ENCODE measurements at places on chromosomes 2 and 18. TPM values are rescaled to one million over a fixed set of nuclear protein-coding genes. Genes with fewer than 3 reads are reported as not detected.

DNA sequence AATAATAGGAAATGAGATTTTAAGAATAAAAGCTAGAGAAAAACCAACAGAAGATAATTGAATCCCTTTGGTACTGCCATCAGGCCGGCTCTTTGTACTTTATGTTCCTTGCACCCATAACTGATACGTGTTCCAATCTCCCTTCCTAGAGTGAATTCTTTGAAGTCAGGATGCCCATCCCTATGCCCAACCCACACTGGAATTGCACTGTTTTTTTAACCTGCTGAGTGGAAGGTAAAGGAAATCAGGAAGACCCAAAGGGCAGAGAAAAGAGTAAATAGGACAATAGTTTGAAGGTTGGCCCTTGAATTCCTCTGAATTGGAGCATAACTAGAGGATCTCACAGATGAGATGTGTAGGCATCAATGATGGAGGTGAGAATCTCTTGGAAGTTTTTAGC is 4.4 kb upstream of the ATG16L1 start:
- no peaks in the 10 kb centered on the region for H3K36me3 ChIP-seq
- H3K4me1 ChIP-seq: peaks cover 9% of the 10 kb centered on the region
- DNase-seq: no peak
- H3K27ac ChIP-seq: no peak overlapping the region
- no peaks in the 10 kb centered on the region for H3K27me3 ChIP-seq

DNA sequence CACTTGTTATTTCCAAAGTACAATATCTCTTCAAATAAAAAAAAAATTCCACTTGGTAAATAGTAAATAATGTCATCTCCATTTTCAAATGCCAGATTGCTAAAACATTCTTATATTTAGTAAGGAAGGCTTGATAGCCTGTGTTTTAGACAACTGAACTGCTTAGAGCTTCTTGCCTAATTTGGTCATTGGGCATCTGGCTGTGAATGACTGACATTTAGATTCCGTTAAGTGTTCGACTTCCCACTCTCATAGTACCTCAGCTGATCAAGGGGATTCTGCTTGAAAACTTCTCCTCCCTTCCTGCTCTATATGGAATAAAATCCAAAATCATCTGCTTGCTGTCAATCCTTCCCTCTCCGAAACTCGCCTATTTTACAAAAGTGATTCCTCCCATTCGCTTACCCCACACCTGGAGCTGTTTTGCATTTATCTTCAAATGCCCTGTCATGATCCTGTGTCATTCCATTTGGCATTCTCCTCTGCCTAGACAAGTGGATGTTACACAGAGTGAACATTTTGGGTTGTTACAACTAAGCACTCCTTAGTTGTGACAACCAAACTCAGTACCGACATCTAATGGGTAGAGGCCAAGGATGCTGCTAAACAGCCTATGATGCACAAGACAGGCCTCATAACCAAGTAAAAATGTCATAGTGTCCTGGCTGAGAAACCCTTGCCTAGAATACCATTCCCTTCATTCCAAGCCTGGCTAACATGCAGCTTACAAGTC is 181.0 kb downstream of the CDH2 start:
- no peaks in the 10 kb centered on the region for H3K4me1 ChIP-seq
- H3K4me3 ChIP-seq: no peak overlapping the region
- no peak overlapping the region for H3K27ac ChIP-seq
- no peak for DNase-seq
- no peaks in the 10 kb centered on the region for H3K27me3 ChIP-seq

GRCh38 chr2:99275882-99276281 is 20.4 kb upstream of the LYG2 start:
- H3K36me3 ChIP-seq: no peaks in the 10 kb centered on the region
- DNase-seq: no peak
- H3K27me3 ChIP-seq: no peaks in the 10 kb centered on the region

GRCh38 chr2:120844070-120844738 is 108.5 kb downstream of the GLI2 start:
- 0 out of 2 replicates have a peak, but pooled peaks cover 5% of the 10 kb centered on the region for H3K4me1 ChIP-seq
- H3K27ac ChIP-seq: no peak overlapping the region
- H3K27me3 ChIP-seq: peaks cover 24% of the 10 kb centered on the region
- no peaks in the 10 kb centered on the region for H3K36me3 ChIP-seq
- DNase-seq: no peak

PKDCC gene
- 1.3 TPM for total RNA-seq

All from K562 (cell line).